ENCODE measurements at places on chromosomes 16 and 17.

- DNase-seq: no peak
Observed at GRCh38 chr16:85335584-85336491, 223.6 kb upstream of the CIBAR2 start.

DNA sequence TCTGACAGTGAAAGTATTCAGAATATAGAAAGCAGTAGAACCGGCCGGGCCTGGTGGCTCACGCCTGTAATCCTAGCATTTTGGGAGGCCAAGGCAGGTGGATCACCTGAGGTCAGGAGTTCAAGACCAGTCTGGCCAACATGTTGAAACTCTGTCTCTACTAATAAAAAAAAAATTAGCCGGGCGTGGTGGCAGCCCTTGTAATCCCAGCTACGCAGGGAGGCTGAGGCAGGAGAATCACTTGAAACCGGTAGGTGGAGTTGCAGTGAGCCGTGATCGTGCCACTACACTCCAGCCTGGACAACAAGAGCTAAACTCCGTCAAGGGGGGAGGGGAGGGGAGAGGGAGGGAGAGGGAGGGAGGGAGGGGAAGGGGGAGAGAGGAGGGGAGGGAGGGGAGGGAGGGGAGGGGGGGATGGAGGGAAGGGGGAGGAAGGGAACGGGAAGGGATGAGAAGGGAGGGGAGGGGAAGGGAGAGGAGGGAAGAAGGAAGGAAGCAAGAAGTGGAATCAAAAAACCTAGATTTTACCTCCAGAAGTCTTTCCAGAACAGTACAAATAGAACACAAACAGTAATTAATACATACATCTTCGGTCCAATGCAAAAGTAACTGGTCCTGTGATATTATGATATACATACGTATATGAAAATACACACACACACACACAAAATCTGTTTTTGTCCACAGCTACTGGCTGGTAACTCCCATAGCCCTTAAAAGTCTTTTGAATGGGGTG, 10.9 kb upstream of the NT5C start:
- no peak for DNase-seq

DNA sequence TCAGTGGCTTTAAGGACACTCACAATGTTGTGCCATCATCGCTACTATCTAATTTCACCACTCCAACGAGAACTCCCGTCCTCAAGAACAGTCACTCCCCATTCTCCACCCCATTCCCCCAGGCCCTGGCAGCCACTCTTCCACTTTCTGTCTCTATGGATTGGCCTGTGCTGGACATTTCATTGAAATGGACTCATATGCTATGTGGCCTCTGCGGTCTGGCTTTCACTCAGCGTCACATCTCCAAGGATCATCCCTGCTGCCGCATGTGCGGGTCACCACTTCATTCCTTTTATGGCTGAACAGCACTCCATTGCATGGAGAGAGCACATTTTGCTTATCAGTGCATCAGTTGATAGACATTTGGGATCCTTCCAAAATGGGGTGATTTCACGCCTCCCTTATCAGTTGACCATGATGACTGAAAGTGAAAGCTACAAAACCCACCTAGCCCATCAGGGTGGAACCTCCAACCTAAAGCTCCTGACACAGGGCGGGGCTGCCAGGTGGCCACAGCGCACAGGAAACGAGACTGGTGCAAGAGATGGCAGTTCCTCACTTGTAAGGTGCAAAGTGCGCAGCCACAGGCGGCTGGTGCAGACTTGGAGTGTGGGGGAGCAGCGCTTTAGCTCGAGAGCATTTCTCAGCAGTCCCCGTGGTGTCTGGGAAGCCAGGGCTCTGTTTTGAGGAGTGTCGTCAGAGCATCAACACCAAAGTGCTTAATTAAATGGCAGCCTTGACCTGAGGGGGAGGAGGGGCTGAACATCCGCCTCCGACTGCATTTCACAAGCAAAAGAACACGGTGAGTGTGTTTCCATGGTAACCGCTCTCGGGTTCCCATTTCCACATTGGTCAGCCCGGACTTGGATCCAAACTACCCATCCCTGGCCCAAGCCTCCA, 23.8 kb downstream of the COTL1 start:
- no peak for DNase-seq

DNA sequence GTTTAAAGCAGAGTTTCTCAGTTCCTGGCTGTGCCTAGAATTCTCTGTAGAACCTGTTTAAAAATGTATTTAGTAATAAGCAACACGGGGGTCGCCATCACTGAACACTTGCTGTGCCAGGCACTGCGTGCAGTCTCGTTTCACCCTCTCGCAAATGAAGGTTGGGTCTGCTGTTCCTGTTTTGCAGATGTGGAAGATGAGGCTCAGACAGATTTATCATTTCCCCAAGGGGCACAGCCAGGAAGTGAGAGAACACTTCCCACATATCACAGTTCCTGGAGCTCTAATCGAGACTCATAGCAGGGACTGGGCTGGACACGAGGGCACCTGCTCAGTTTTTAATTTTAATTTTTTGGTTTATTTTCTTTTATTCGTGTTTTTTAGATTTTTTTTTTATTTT, 122.7 kb downstream of the ABCC6 start:
- no peak for DNase-seq

DNA sequence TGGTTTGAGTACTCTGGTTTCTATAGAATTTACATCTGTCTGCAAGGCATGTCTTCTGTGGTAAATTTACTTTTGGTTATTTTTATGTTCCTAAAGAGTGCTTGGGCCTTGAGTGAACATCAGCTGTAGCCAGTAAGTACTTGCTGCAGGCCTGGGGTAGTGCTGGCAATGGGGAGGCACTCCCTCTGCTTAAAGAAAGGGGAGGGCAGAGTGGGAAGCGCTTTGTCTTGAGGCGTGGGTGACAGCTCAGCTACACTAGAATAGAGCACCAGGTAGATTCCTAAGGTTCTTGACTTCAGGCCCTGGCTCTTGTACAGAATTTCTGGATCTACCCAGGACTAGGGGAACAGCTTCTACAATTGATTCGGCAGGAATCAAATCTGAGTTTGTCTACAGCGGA, 50.6 kb downstream of the MPHOSPH6 start:
- DNase-seq: no peak

DNA sequence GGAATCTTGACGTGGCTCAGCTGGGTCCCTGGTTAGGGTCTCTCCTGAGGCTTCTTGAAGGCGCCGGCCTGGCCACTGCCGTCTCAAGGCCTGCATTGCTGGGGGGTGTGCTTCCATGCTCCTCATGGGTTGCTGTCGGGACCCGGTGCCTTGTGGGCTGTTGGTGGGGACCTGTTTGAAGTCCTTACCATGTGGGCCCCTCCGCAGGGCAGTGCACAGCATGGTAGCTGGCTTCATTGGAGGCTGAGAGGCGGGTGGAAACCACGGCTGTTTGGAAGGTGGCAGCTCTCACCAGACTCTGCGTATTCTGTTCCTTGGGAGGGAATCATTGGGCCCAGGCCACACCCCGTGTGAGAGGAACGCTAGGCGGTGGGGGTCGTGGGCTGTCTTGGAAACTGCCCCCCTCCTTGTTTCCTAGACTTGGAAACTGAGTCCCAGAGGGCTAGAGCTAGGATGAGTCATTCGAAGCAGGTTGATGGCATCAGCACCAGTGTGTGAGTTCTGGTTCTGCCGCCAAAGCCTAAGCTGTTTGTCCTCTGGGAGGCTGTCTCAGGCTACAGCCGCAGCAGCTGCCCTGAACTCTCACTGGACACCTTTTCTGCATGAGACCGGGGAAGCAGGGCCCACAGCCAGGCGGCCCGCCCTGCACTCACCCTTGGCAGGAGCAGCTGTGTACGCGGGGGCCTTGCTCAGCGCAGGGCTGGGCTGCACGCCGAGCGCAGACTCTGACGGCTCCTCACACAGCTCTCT, 35.2 kb downstream of the ZNF750 start:
- no peak for DNase-seq

GRCh38 chr17:42274812-42275526, 1.2 kb downstream of the STAT5B start:
- DNase-seq: no peak

DNA sequence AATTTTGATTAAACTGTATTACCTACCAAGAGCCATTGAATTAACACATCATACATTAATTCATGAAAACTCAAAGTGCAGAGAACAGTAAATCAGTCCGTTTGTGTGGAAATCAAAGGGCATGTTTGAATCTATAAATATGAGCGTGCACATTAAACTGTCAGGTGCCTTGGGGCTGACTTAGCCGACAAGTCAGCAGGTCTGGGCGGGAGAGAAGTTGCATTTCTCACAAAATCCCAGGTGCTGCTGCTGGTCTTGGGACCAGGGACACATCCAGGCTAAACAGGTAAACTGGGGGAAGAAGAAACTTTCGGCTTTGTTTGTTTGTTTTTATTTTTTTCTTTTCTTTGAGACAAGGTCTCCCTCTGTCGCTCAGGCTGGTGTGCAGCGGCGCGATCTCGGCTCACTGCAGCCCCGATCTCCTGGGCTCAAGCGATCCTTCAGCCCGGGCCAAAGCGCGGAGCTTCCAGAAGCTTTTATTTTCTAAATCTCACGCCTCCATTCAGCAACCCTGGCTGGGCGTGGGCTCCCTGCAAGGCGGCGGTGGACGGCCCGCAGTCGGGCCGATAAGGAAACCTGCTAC, 213.9 kb downstream of the MRTFB start:
- DNase-seq: peak; percentile 66

DNA sequence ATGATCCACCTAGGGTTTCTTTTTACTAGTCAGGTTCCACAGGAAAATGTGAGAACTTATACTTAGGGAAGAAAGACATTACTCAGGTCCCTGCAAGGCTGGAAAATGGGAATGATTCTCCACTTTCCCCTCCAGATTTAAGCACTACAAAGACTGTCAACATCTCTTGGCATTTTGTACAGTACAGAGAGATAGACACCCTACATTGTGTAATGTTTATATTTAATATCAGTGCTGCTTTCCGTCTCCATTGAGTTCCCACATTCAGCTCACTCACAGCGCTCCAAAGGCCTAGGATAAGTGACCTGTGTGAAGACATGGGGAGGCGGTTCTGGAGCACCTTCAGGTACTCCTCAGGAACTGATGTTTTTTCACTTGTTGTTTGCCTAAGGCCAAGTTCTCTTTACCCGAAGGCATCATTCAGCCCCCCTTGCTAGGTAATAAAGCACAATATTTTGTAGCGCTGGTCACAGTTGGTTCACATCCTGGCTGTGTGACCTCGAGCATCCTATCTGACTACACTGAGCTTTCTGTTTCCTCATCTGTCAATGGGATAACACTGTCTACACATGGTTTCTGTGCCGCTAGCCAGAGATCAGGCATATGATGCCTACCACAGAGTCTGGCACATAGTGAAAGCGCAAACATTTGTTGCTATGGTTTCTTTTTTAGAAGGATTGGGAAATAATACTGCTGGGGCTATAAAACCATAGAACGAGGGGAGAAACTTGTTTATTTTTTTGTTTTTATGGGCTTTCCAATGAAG, 226.6 kb downstream of the ZFHX3 start:
- DNase-seq: no peak

GRCh38 chr16:75506574-75506973, 11.3 kb upstream of the CHST6 start:
- DNase-seq: no peak

GRCh38 chr16:35574454-35575431, 2115.3 kb downstream of the TP53TG3F start:
- no peak for DNase-seq

GRCh38 chr17:60920107-60920506, 242.5 kb downstream of the BCAS3 start:
- DNase-seq: no peak

DNA sequence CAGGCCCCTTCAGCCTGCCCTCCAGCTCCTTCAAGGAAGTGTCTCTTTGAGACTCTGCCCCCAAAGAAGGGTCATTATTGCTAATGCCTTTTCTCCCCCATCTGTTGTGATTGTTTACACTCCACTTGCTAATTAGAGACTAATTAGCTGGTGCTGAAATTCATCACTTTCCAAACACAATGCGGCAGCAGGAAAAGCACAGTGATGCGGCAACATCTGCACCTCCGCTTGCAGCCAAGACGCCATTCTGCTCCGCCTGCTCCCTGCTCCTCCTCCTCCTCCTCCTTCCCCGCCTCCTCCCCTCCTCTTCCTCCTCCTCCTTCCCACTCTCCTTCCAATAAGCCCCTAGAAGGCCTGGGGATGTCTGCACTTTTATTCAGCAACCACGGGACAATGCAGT, 110.5 kb downstream of the SDK2 start:
- no peak for DNase-seq

GRCh38 chr16:48212033-48212432, 32.1 kb upstream of the LONP2 start:
- no peak for DNase-seq

Data from NCI-H1930 (cell line).